ENCODE measurements at places on chromosomes 4 and X.

DNA sequence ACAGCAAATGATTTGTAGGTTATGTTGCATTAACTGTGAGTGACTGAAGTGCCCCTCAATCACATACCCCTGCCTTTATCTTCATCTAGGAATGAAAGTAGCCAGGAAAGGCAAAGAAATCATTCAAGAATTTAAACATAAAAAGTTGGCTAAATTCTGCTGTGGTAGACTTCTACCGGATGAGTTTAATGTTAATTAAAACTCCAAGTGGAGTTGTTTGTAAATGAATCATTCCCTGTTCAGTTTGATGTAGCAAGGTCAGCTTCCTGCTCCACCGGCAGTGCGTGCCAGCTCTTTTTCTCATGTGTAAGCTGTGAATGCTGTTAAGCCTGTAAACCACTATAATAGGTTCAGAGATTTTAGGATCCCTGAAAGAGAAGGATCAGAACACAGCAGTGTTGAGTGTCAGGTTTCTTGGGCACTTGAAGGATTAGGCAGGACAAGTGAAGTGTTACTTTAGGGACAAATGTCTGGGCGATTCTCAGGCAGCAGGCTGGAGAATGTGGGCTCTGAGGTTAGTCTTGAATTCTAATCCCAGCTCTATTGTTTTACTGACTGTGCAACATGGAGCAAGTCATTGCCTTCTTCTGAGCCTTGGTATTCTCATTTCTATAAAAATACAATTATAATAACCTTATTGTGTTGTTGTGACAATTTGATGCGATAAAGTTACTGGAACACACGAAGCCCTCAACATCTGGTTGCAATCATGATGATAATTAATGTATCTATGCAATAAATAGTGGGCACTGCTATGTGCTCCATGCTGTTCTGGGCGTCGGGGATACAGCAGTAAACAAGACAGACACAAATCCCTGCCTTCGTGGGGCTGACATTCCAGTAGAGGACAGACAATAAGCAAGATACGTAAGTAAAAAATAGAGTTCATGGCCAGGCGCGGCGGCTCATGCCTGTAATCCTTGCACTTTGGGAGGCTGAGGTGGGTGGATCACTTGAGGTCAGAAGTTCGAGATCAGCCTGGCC lies 112.0 kb downstream of the SHROOM3 start:
- peak; percentile 26 for DNase-seq

GRCh38 chrX:17590892-17591740 lies 146.2 kb upstream of the SCML1 start:
- DNase-seq, result no peak

DNA sequence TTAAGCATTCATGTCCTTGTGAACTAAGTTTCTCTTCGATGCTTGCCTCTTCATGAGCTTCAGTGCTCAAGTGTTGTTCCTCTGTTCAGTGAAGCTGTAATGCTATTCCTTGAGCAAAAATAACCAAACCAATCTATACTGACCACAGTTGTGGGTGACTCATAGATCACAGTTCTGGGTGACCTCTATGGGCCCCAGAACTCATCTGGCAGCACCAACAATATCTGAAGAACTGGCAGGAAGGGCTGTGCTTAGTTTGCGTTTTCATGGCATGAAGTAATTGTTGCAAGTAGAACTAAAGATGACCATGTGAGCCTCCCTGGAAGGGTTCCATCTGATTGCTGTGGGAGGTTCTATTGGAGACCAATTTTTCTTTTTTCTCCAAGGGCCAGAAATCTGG lies 106.2 kb downstream of the CCNG2 start:
- no peak for DNase-seq

DNA sequence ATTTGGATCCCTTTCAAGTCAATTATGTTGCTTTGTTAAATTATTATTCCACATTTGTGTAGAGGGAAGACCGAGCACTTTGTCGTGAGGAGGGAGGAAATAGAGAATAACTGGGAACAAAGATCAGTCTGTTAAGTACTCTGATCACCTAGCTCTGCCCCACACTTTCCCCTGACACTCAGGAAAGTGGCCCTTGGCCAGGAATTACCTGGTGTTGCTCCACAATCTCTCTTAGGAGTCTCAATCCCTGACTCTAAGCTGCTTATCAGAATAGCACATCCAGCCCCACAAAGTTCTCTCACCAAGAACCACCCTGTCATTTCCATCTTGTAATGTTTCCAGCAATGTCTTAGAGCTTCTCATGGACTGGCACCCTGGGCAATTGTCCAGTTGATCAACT lies 83.8 kb upstream of the BMPR1B start:
- DNase-seq, result no peak

DNA sequence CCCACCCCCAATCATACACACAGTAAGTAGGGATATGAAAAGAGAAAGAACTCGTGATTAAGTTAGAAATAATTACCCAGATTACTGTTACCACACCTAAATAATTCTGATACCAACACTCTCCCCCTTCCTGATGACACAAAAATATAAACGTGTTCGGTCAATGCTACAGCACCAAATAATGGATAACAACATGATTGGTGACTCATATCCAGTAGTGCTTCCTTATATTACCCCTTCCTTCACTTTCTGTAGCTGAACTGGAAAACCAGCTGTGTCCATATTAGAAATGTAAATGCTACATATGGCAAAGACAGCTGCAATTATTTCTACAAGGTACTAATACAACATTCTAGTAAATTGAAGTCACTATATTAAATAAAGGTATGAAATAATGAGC lies 20.8 kb downstream of the EIF4E start:
- no peak for DNase-seq

DNA sequence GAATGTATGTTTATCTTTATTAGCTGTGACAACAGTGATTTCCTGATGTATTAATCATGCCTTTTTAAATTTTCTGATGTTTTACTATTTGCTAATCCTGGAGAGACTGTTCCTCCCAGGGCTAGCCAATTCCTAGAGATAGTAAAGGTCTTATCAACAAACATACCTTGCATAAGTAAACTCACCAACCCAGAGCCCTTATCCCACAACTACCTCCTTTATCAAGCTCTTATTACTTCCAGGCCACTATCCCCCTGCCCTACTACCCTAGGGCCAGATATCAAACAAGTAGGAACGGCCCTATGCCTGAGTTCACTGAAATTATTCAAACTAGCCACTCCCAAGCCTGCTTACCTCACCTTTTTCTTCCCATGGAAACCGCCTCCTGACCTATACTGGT lies 58.2 kb upstream of the NPNT start:
- DNase-seq, result peak; percentile 14

GRCh38 chrX:134883137-134883700 lies 107.6 kb upstream of the SMIM10 start:
- DNase-seq, result peak; percentile 0

- no peak for DNase-seq
Observed at GRCh38 chrX:12896935-12897334, 9.5 kb upstream of the TLR8 start.

DNA sequence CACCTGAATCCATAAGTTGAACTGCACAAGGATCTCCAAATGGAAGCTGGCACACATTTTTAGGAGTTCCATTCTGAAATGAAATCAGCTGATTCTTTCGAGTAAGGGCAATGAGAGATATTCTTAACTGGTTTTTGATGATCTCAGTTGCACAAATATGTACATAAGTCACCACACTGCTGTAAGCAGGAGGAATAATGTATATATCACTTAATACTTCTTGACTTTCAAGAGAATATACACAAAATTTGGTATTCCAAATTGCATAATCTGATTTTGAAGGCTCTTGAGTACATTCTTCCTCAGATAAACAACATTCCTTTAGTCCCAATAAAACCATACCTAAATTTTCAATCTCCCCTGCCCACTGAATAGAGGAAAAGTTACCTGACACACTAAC lies 8.2 kb downstream of the FANCB start:
- DNase-seq, result no peak

- no peak for DNase-seq
Observed at GRCh38 chrX:36388901-36389300, 469.4 kb downstream of the CFAP47 start.

GRCh38 chrX:41665686-41666085 lies 23.1 kb upstream of the GPR34 start:
- no peak for DNase-seq

DNA sequence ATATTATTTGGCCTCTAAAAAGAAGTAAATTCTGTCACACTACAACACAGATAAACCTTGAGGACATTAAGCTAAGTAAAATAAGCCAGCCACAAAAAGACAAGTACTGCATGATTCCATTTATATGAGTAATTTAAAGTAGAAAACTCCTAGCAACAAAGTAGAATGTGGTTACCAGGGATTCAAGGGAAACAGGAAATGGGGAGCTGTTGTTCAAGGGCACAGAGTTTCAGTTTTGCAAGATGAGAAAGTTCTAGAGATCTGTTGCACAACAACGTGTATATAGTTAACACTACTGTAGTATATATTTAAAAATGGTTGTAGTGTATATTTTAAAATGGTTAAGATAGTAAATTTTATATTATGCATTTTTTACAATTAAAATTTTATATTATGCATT lies 25.4 kb downstream of the SEC31A start:
- DNase-seq, result no peak
